ENCODE measurements at places on chromosomes 11 and 22. TPM values are rescaled to one million over a fixed set of nuclear protein-coding genes. Genes with fewer than 3 reads are reported as not detected.

DNA sequence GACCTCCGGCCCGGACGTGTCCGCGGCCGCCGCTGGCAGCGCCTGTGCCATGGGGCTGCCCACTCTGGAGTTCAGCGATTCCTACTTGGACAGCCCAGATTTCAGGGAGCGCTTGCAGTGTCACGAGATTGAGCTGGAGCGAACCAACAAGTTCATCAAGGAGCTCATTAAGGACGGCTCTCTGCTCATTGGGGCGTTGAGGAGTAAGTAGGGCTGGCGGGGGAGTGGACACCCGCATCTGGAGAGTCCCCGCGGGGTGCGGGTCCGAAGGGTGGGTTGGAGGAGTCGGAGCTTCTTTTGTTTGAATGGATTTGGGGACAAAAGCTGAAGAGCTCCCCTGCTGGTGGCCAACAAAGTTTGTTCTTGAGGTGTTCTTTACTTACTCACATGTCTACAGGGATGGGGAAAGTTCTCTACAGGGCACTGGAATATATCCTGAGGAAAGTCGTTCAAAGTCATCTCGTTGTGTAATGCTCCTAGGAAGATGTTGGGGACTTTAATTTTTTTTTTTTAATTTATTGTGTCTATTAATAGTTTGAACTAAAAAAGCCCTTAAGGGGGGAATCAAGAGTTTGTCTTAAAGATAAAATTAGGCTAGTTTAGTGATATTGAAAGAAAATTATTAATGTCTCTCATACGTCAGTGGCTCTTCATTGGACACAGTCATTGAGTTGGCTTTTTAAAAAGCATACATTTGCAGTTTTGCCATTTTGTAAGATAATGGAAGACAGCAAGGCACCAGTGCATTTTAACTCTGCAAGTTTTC is 725 bp downstream of the ARHGAP42 start:
- DNase-seq = no peak

GRCh38 chr11:10625281-10625981 is 57.0 kb upstream of the LYVE1 start:
- DNase-seq = no peak

- no peak for DNase-seq
Measured at GRCh38 chr11:126764231-126764630, 236.3 kb downstream of the KIRREL3 start.

DNA sequence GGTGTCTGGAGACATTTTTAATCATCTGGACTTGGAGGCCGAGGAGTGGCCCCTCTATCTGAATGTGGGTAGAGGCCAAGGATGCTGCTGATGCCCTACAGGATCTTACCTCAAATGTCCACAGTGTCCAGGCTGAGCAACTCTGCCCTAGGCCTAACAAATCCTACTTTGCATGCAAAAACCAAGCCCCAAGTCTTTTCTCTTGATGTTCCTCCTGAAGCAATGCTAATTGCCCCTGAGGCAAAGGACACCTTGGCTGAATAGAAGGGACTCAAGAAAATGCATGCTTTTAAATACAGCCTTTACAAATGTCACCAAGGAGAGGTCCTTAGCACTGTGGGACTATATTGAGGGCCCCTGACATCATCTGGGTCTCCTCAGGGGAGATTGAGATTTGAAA is 43.8 kb upstream of the PHF21B start:
- DNase-seq = no peak

Gene OR2AT4
- total RNA-seq = not detected

Gene UCP3
- 3.0 TPM for total RNA-seq

Gene GGTLC3
- total RNA-seq = 0.58 TPM

GRCh38 chr11:106828976-106829375 is 189.3 kb downstream of the GUCY1A2 start:
- no peak for DNase-seq

Gene TSGA10IP
- total RNA-seq = not detected

Gene OR56A1
- total RNA-seq = not detected

Gene BTBD10
- 13.3 TPM for total RNA-seq
